ENCODE measurements at places on chromosomes 12 and 14.

- DNase-seq, result no peak
Measured at GRCh38 chr14:35808076-35808637, 938 bp downstream of the RALGAPA1 start.

DNA sequence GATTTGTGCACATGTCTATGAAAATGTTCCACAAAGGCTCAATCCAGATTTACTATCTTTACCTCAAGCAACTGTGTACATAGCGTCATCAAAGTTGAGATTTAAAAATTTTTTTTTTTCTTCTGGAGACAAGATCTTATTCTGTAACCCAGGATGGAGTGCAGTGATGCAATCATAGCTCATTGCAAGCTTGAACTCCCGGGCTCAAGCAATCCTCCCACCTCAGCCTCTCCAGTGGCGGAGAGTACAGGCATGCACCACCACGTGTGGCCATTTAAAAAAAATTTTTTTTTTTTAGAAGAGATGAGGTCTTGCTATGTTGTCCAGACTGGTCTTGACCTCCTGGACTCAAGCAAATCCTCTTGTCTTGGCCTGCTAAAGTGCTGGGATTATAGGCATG, 2.3 kb downstream of the COCH start:
- no peak for DNase-seq

GRCh38 chr14:100471441-100472093, 115.7 kb downstream of the BEGAIN start:
- no peak for DNase-seq

DNA sequence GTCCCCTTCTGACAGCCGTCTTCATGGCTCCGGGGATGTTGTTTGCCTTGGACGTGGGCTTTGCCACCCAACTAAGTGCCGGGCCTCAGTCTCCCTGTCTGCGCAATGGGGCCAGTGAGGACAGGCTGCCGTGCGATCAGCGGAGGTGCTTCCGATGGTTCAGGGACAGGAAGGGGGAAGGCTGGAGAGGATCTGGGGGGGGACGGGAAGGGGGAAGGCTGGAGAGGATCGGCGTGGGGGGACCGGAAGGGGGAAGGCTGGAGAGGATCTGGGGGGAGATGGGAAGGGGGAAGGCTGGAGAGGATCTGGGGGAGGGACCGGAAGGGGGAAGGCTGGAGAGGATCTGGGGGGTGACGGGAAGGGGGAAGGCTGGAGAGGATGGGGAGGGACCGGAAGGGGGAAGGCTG, 3.4 kb downstream of the MMP17 start:
- no peak for DNase-seq

- DNase-seq, result peak; percentile 50
Measured at GRCh38 chr12:113135178-113136127, at the start of gene RASAL1. Gene RASAL1 (minus strand): TSS chr12:113135761. CDS start chr12:113135462, 299 bp downstream.

GRCh38 chr14:63578300-63578699, 35.1 kb upstream of the PPP2R5E start:
- DNase-seq, result no peak

- DNase-seq, result no peak
Measured at GRCh38 chr12:5614256-5614655, 182.3 kb downstream of the NTF3 start.

Data from stimulated activated CD8-positive, alpha-beta memory T cell treated with anti-CD3 and anti-CD28 coated beads, Interleukin-7, amount 100 ng/mL, for 4 hours (primary cell).